Psoas muscle (tissue), 8 donors: ENCODE measurements at places on chromosomes 12 and 14.

DNA sequence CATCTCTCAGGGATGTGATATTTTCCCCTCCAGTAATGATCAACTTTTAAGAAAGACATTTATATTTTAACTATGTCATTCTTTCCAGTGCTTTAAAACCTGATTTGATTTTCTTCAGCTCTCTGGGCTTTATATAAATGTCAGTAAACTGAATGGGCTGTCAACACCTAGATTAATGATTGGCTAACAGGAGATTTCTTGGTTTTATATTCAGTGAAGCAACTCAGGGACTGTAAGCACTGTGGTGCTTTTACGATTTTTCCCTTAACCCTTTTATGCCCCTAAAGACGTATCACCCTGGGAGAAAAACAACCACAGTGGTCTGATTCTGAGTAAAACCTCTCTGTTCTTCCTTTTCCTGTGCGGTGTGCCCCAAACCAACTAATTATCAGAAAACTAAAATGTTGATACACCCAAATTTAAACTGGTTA is 38.0 kb downstream of the PTGER2 start:
- no peak overlapping the region for H3K4me3 ChIP-seq
- no peaks in the 10 kb centered on the region for H3K36me3 ChIP-seq

- DNase-seq: no peak
- no peak overlapping the region for H3K4me3 ChIP-seq
- H3K27ac ChIP-seq: no peak overlapping the region
These were observed 158.5 kb downstream of the PRKCH start for GRCh38 chr14:61479746-61480502.

GRCh38 chr12:111448846-111449790 is 43.4 kb downstream of the SH2B3 start:
- peak overlapping the region; percentile 87 for H3K27ac ChIP-seq
- peaks cover 8% of the 10 kb centered on the region for H3K36me3 ChIP-seq
- no peak overlapping the region for H3K4me3 ChIP-seq
- peaks cover 60% of the 10 kb centered on the region for H3K4me1 ChIP-seq
- no peaks in the 10 kb centered on the region for H3K27me3 ChIP-seq

DNA sequence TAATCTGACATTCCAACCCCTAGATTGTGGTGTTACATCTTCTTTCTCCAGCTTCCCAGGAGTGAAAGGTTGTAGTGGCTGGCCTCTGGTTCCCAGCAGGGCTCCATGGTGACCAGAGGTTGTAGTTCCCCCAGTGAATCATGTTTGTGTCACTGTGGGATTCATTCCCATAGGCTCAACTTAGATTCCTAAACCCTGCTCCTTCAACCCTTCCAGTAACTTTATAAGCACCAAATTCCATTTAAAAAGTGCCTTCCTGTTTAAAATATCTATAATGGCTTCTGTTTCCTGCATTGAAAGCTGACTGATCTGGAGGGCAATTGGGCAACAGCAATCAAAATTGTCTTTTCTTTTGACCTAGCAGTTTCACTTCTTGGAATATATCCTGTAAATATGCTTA is 40.5 kb upstream of the TBC1D15 start:
- no peaks in the 10 kb centered on the region for H3K4me1 ChIP-seq
- no peak for DNase-seq
- H3K27ac ChIP-seq: no peak overlapping the region
- no peaks in the 10 kb centered on the region for H3K36me3 ChIP-seq
- H3K27me3 ChIP-seq: no peaks in the 10 kb centered on the region
- no peak overlapping the region for H3K4me3 ChIP-seq

- peak overlapping the region; percentile 4 for H3K27ac ChIP-seq
- peak; percentile 82 for DNase-seq
- H3K27me3 ChIP-seq: no peaks in the 10 kb centered on the region
- peaks cover 7% of the 10 kb centered on the region for H3K36me3 ChIP-seq
These were observed 4.7 kb downstream of the NAB2 start for GRCh38 chr12:57093415-57094207.

DNA sequence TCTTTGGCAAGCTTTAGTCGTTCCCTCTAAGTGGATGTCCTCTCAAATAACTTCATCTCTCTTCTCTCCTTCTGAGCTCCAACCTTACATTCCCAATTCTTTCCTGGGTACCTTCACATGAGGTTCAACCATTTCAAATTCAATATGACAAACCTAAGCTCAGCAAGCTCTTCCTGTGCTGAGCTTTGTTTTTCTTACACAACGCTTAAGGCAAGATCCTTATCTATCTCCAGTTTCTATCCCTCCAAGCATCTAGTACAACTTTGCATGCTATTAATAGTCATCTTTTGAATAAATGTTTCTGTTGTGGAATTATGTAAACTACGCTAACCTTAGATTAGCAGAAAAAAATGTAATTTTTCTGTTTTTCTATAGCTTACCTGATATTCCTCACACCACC is 63.7 kb upstream of the IFNG-AS1 start:
- no peaks in the 10 kb centered on the region for H3K36me3 ChIP-seq
- peaks cover 24% of the 10 kb centered on the region for H3K4me1 ChIP-seq
- DNase-seq: no peak
- H3K27ac ChIP-seq: no peak overlapping the region
- no peak overlapping the region for H3K4me3 ChIP-seq

- peaks cover 2% of the 10 kb centered on the region for H3K27me3 ChIP-seq
- H3K27ac ChIP-seq: no peak overlapping the region
- no peaks in the 10 kb centered on the region for H3K36me3 ChIP-seq
- no peak for DNase-seq
- H3K4me3 ChIP-seq: no peak overlapping the region
- H3K4me1 ChIP-seq: no peaks in the 10 kb centered on the region
These were observed 19.7 kb upstream of the FOXJ2 start for GRCh38 chr12:8012651-8013309.

DNA sequence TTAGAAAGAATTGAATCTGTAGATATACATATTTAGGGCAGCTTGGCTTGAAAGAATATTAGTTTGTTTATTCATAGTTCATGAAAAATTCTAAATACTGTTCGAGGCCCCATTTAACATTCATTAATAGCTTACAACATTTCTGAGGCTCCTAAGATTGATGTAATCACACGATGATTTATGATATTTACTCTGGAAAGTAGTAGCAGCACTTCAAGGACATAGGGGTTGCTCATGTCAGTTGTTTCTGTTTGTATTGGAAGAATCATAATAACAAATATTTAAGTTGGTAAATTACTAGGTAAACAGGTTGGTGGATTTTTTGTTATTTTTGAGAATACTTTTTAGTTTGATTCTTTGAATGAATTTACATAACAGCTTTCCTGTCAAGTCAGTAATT is 30.4 kb downstream of the CAND1 start:
- H3K36me3 ChIP-seq: peaks cover 72% of the 10 kb centered on the region
- DNase-seq: no peak
- H3K27me3 ChIP-seq: no peaks in the 10 kb centered on the region
- peaks cover 38% of the 10 kb centered on the region for H3K4me1 ChIP-seq

GRCh38 chr12:107679336-107679735 is 6.3 kb upstream of the PWP1 start:
- no peak overlapping the region for H3K27ac ChIP-seq
- no peak overlapping the region for H3K4me3 ChIP-seq
- H3K4me1 ChIP-seq: no peaks in the 10 kb centered on the region
- H3K36me3 ChIP-seq: no peaks in the 10 kb centered on the region
- H3K27me3 ChIP-seq: no peaks in the 10 kb centered on the region

- H3K36me3 ChIP-seq: no peaks in the 10 kb centered on the region
- no peak overlapping the region for H3K4me3 ChIP-seq
- H3K27ac ChIP-seq: no peak overlapping the region
- H3K4me1 ChIP-seq: no peaks in the 10 kb centered on the region
These were observed 283.0 kb upstream of the PRKD1 start for GRCh38 chr14:30210630-30211029.

- no peak overlapping the region for H3K4me3 ChIP-seq
- no peaks in the 10 kb centered on the region for H3K27me3 ChIP-seq
- DNase-seq: no peak
These were observed 1636.5 kb upstream of the SEL1L start for GRCh38 chr14:83170165-83170564.
